ENCODE measurements at places on chromosomes 11 and 22. TPM values are rescaled to one million over a fixed set of nuclear protein-coding genes. Genes with fewer than 3 reads are reported as not detected.

- no peak overlapping the region for H3K27ac ChIP-seq
- H3K4me3 ChIP-seq: no peak overlapping the region
- H3K36me3 ChIP-seq: no peaks in the 10 kb centered on the region
These were observed 8.9 kb upstream of the GRK3 start for GRCh38 chr22:25555586-25555985.

Gene PYGM
- total RNA-seq: 1.7 TPM

Gene OR2AG1
- not detected for total RNA-seq

Gene KCNA4
- not detected for total RNA-seq

- H3K27me3 ChIP-seq: no peaks in the 10 kb centered on the region
- H3K36me3 ChIP-seq: no peaks in the 10 kb centered on the region
- H3K27ac ChIP-seq: no peak overlapping the region
- no peak for DNase-seq
These were observed 411.9 kb downstream of the SOX6 start for GRCh38 chr11:15944460-15944859.

- no peak overlapping the region for H3K4me3 ChIP-seq
- no peak for DNase-seq
- H3K27ac ChIP-seq: no peak overlapping the region
- peaks cover 5% of the 10 kb centered on the region for H3K27me3 ChIP-seq
- H3K4me1 ChIP-seq: no peaks in the 10 kb centered on the region
- no peaks in the 10 kb centered on the region for H3K36me3 ChIP-seq
These were observed 478.5 kb upstream of the CCDC90B start for GRCh38 chr11:83764643-83765042.

Gene OR4D6
- not detected for total RNA-seq

Gene PTPMT1
- 71.6 TPM for total RNA-seq

GRCh38 chr11:115707180-115707905, 203.1 kb upstream of the CADM1 start:
- H3K4me3 ChIP-seq: no peak overlapping the region
- H3K27ac ChIP-seq: no peak overlapping the region
- no peak for DNase-seq
- no peaks in the 10 kb centered on the region for H3K36me3 ChIP-seq
- H3K4me1 ChIP-seq: no peaks in the 10 kb centered on the region

DNA sequence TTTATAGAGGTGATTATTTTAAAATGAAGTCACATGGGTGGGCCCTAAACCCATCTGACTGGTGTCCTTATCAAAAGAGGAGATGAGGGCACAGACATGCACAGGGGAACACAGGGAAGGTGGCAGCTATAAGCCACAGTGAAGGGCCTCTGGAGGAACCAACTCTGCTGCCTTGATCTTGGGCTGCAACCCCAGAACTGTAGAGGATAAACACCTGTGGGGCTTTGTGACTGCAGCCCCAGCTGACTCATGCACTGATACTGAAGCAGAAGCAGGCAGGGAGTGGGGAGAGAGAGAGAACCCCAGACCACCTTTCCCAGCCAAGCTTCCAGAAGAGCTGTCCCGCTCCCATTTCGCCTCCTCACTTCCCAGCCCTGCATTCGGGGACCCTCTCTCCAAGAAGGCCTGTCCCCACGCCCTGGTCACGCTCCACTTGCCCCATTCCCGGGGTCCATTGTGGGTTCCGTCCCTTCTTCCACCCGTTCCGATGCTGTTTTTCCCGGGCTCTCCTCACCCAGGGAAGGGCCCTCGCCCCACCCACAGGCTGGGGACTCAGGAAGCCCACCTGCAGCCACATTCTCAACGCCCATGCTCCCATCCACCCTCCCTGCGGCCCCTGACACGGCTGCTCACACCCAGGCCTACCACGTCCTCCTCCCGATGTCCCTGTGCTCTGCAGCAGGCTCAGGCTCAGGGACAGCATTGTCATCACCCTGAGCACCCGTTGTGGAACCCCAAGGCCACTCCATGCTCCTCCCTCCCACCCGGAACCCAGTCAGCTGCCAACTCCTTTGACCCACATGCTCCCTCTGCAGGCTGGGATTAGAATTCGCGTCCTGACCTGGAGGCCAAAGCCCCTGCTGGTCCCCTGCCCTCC, 90.8 kb upstream of the SHANK2 start:
- peaks cover 14% of the 10 kb centered on the region for H3K27me3 ChIP-seq
- no peaks in the 10 kb centered on the region for H3K36me3 ChIP-seq
- H3K4me1 ChIP-seq: no peaks in the 10 kb centered on the region
- DNase-seq: peak; percentile 40
- no peak overlapping the region for H3K27ac ChIP-seq

DNA sequence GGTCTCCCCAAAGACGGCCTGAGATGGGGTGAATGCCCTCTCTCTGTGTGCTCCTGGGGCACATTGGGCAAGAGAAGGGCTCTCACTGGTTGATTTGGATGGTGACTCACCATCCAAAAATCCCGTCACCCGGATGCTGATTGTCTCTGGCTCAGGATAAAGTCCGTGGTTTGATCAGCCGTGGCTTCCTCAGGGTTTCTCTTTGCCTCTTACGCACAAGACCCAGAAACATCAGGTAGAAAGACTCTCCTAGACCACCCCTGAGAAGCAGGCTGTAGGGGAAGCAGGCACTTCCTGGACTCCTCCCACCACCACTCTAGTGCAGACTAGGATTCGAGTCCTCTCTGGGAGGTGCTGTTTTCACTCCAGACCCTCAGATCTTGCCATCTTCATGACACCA, 176.1 kb upstream of the NCAM1 start:
- H3K27me3 ChIP-seq: peaks cover 22% of the 10 kb centered on the region
- peaks cover 9% of the 10 kb centered on the region for H3K4me1 ChIP-seq

DNA sequence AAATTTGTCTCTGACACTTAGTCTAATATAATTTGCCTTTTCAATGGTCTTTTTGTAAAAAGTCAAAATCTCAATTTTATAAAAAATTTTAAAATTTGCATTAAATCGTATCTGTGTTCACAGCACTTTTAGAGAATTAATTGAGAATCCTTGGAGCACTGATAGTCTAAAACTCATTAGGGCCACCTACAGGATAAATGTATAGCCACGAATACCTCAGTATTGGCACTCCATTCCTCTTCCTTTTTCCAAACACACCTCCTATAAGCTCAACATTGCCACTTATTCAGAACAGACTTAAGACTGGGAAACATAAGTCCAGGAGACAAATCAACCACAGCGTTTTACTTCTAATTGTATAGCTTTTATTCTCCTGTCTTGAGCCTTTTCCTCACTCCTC, 776.0 kb upstream of the ARHGAP42 start:
- no peaks in the 10 kb centered on the region for H3K4me1 ChIP-seq
- H3K27ac ChIP-seq: no peak overlapping the region
- no peak overlapping the region for H3K4me3 ChIP-seq
- DNase-seq: no peak
- no peaks in the 10 kb centered on the region for H3K27me3 ChIP-seq
- no peaks in the 10 kb centered on the region for H3K36me3 ChIP-seq

Gene FGF3
- not detected for total RNA-seq

DNA sequence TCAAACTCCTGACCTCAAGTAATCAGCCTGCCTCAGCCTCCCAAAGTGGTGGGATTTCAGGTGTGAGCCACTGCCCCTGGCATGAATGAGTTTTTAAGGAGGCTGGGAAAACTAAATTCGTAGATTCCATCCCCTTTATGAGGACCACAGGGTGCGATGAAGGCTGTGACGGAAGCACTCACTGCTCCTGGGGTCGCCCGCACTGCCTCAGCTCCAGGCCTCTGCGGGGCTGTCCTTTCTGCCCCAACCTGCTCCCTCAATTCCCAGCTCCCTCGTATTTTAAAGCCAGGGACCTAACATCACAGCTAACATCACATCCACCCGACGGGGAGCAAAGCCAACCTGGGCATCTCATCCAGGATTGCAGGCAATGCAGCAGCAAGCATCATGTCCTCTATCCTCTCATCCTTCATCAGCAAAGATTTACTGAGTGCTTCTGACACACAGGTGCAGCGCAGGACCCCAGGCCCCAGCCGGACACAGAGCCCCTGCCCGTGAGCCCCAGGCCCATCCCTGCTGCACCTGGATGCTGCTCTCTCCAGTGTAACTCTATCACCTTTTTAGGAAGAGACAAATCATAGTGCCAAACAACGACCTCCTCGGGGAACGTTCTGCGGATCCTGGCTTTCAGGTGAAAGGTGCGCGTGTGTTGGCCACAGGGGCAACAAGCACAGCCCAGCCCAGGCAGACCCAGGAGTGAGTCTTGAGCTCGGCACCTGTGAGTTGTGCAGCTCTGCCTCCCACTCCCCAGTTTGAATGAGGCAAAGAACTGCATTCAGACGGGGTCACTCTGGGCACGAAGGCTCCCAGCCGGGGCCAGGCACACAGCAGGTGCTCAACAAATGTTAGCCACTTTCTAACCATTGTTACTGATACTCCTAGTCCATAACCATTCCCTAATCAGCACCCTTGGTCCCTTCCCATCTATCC, 134.3 kb downstream of the CRYBB2 start:
- H3K4me3 ChIP-seq: no peak overlapping the region
- no peak overlapping the region for H3K27ac ChIP-seq
- H3K4me1 ChIP-seq: no peaks in the 10 kb centered on the region

GRCh38 chr11:114942207-114942606, 263.9 kb downstream of the NXPE2 start:
- no peaks in the 10 kb centered on the region for H3K27me3 ChIP-seq
- H3K4me3 ChIP-seq: no peak overlapping the region
- H3K4me1 ChIP-seq: no peaks in the 10 kb centered on the region
- no peaks in the 10 kb centered on the region for H3K36me3 ChIP-seq

Gene ZP1
- not detected for total RNA-seq

DNA sequence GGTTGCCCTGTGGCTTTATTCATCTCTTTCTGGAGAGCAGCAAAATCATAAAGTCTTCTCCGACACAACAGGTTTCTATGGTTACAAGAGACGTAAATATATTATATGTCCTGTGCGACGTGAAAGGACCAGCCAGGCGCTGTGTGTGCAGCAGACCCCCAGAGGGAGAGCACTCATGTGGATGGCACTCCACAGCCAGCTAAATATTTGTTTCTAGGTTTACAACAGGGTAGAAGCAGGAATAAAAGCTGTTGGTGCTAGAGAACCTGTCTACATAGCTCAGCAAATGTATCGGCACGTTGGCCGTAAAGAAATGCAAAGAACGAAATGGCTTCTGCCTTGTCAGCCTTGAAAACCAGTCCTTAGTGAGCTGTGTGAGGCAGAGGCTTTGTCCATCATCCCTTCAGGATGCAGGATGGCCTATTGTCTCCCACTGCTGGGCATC, 133.8 kb upstream of the PITPNB start:
- H3K4me3 ChIP-seq: no peak overlapping the region
- H3K27me3 ChIP-seq: peaks cover 51% of the 10 kb centered on the region
- DNase-seq: no peak

Gene RFPL3
- not detected for total RNA-seq

DNA sequence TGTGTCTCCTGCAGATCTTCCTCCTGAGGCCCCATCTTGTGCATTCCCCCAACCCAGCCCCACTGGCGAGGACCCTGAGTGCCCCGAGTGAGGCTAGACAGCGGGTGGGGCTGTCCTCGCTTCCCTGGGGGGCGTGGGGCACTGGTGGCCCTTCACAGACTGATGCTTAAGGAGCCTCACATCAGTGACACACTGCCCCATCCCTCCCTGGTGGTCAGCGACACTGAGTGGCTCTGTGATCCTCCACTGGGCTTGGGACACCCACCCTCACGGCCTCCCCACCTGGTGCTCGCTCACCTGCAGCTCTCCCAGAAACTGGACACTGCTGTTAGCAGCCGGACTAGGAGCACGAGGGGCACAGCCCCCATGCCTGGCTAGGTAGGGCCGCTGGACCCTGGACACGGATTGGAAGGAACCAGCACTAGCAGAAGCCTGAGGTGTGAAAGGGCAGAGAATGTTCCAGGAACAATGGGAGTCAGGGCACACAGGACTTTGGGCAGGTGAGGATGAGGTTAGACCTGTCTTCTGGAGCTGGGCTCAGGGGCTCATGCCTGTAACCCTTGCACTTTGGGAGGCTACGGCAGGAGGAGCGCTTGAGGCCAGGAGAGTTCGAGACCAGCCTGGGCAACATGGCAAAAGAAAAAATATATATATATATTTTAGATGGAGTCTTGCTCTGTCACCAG, 23.2 kb upstream of the TXNRD2 start:
- peaks cover 31% of the 10 kb centered on the region for H3K4me1 ChIP-seq
- H3K27ac ChIP-seq: peak overlapping the region; percentile 99
- peaks cover 9% of the 10 kb centered on the region for H3K36me3 ChIP-seq
- no peak for DNase-seq

DNA sequence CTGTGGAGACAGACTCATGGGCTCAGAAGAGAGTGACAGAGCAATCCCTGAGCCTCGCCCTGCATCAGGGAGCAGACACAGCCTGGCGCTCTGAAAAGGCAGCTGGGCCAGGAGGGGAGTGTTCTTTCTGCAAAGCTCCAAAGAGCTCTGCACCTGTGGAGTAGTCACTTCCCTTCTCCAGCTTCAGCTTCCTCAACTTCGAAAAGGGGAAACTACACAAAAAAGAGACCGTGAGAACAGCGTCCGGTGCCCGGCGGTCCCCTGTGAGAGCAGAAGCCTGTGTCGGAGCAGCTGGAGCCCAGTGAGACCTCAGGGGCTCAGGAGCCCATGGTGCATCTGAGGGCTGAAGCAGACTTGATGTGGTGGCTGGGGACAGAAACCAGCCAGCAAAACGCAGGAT, 35.1 kb downstream of the TP53I11 start:
- no peak overlapping the region for H3K4me3 ChIP-seq
- no peaks in the 10 kb centered on the region for H3K4me1 ChIP-seq
- DNase-seq: no peak
- no peak overlapping the region for H3K27ac ChIP-seq

DNA sequence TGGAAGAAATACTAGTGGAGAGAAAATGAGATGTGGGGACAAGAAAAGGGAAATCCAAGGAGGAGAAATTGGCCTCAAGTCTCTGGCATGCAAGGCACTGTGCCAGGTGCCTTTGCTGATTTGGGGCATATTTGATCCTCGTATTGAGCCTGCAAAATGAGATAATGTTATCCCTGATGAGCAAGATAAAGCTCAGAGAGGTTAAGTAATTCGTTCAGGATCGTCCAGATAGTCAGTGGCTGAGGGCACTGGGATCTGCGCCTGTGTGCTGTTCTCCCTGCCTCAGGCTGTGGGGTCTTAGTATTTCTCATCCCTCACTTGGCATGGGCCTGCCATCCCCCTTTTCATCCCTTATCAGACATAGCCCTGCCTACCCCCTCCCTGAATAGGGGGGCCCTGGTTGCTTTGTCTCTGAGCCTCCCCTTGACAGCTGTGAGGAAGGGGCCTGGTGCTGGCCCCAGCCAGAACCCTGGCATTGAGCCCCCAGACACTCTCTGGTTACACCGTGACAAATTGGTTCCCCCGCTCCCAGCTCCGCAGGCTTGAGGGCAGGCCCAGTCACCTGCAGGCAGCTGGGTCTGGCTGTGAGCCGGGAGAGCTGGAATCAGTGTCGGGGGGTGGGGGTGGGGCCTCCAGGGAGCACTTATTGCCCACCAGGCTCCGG, 85.7 kb downstream of the NECTIN1 start:
- DNase-seq: no peak
- no peaks in the 10 kb centered on the region for H3K36me3 ChIP-seq
- H3K27me3 ChIP-seq: no peaks in the 10 kb centered on the region
- H3K4me1 ChIP-seq: no peaks in the 10 kb centered on the region
- H3K27ac ChIP-seq: no peak overlapping the region
- H3K4me3 ChIP-seq: no peak overlapping the region

Gene EIF3D
- 306 TPM for total RNA-seq

Measured in HCT116 (cell line).